ENCODE measurements at places on chromosomes 3 and 15.
A peak's percentile ranks its signal among the peaks of the same experiment; 100 is the strongest.

DNA sequence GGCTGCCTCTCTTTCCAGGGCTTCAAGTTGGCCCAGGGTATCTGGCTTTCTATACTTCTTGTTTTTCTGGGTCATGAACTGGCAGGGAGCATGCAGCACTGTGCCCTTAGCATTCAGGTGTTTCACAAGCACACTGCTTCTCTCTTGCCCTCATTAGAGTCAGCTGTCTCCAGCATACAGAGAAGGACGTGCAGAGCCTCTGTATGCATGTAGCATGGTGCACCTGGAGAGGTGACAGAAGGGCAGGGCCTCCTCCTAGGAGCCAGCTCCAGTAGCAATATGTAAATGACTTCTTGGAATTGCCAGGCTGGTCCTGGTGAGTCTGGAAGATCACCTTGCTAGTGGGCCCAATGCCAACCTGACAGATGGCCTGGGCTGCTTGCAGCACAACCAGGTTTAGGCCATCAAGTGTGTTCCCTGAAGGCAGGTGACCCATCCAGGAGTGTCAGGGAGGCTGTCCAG, 44.8 kb upstream of the ATP2C1 start:
- DNase-seq, result no peak

DNA sequence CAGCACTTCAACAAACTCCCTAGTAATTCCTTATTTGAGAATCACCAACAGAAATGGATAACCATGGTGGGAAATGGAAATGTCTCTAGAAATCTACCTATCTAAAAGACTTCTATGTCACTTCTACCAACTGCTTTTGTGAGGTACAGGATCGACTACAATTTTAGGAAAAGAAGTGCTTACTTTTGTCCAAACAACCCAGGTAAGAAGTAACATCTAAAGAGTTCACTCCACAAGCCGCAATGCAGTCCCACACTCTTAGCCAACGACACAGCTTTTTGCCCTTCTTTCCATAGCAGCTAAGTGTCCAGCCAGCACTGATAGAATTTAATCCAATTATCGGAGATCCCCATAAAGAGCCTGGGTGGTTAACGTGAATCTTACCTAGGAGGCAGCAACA, 28.1 kb downstream of the ANXA2 start:
- DNase-seq, result no peak

GRCh38 chr3:23219117-23219516, 16.0 kb downstream of the UBE2E2 start:
- no peak for DNase-seq

- DNase-seq, result no peak
These were observed 207.7 kb upstream of the PDZRN3 start for GRCh38 chr3:73832426-73832825.

DNA sequence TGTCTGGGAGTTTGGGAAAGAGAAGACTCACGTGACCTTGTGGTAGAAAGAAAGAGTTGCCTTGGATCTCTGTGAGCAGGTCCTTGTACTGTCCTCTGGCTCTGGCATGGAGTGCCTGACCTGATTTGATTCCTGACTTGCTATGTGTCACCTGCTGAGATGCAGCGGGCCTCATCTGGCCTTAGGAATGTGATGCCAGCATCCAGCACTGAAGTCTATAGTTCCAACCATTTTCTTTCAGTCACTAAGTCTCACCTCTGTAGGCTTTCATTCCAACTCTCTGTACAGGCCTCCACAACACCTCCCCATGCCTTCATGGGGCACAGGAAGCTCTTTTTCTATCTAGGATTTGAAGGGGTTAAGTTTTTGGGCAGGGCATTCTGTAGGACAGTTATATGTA, 12.1 kb upstream of the OXSR1 start:
- no peak for DNase-seq

DNA sequence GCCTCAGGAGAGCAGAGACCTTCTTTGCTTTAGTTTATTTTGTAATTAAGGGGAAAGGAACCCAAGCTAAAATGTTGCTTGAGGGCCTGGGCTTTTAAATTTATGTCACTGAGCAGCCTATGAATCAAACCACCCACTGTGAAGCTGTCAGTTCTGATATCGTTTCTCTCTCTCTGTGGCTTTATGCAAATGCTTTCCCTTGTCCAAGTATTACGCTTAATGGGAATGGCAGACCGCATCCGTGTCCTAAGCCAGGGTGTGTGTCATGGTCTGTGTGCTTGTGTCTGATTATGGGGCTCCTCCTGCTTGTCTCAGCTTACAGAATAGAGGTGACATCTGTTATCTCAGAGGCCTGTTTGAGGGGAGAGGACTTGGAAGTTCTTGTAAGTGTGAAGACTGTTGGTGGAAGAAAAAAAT, 82.4 kb downstream of the EBLN2 start:
- no peak for DNase-seq

DNA sequence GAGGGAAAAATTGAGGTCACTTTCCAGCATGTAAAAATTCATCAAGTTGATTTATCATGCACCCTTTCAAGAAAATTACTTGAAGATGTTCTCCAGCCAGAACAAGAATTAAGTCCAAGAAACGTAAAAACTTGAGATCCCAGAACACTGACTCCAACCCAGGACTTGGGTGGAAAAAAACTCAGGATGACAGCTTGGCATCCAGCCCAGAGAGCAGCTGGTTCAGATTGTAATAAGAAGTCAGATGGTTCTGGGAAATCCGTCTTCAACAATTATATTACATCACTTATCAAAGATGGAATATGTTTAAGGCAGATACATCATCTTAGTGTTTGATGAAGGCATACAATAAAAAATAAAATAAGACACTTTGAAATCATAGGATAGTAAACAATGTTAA, 23.0 kb upstream of the DNAJC13 start:
- no peak for DNase-seq

DNA sequence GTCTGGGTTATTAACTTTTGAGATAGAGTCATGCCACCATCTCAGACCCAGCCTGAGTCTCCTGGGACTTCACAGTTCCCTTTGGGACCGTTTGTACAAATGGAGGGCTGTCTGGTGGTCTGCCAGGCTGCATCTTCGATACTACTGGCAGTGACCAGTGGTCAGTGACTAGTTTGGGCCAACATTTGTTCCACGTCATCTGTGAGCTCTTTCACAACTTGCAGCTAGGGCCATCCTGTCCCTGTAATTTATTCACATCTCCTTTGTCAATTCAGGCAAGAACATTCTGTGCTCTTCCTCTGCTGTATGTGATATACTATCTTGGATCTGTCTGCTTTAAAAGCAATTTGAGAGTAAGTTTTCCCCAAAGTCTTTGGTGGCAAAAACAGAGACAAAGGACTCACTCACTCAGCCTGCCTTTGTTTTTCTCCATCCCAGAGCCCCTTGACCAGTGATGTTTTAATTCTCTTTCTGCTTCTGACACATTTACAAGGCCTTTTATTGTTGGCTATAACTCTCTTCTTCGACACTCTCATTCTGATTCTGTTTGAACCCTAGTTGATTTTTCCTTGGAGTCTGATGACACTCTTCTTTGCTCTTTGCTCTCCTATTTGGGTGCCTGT, 353.4 kb downstream of the EPHB1 start:
- DNase-seq, result peak; percentile 78

DNA sequence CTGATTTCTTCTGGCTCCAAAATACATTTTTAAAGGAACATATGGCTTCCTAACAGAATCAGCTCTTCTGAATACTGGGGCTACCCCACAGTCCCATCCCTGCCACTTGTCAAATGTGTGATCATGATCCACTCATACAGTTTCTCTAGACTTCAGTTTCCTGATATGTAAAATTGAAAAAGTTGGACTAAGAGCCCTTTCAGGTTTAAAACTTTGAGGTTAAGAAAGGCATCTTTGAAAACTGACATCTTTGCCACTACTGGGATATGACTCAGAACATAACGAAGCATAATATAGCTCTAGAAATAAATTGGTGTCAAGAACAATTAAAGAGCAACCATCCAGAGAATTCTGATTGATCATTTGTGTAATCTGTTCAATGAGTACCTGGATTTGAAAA, 248.3 kb downstream of the IL5RA start:
- no peak for DNase-seq

- DNase-seq, result no peak
These were observed 20.1 kb upstream of the PRR20G start for GRCh38 chr3:127307916-127308315.

DNA sequence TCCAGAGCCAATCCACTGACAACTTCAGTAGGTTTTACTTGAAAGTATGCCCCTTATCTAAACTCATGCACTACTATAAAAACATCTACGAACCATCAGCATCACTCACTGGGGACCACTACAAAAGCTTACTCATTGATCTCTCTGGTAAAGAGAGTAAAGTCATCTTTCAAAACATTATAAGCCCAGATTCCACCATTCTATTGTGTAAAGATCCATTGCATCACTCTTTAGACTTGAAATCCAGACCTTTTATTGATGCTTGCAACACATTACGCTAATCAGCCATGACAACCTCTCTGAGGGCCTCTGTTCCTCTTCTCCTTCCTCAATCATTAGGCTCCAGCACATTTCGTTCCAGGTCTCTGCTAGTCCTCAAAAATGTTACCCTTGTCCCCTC, 248.9 kb upstream of the WNT5A start:
- no peak for DNase-seq

GRCh38 chr15:65372787-65373067, 5.1 kb downstream of the IGDCC3 start:
- no peak for DNase-seq

DNA sequence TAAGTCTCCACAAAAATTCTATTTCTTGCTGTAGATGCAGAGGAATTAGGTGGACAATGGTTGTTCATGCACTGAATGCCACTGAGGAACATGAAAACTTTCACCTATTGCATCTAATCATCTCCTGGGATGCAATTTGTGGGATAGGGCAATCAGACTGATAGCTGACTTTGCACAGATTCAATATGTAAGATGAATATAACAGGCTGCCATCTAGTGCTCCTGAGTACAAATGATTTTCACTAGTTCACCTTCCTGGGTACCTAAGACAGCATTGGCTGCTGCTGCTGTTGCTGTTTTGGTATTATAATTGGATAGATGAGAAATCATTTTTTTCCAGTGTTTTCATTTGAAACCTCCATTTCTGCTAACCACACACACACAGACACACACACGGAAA, 19.7 kb downstream of the TIMMDC1 start:
- DNase-seq, result no peak

GRCh38 chr15:74752531-74752930, 3.9 kb downstream of the CYP1A2 start:
- no peak for DNase-seq

DNA sequence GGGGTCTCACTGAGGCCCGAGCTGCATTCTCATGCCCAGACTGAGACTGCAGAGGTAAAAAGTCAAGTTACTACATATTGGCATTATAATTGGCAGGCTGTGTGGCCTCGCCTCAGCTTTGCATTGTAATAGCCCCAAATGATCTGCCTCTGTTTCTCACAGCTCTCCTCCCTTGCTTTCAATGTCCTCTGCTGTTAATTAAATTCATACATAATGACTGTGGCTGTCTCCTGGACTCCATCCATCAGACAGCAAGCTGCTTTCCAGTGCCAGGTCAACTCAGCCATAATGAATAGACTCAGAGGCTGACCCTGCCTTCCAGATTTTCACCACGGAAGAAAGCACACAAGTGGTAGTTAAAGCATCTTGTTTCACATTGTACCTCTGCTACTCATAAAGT, 7.6 kb upstream of the RTP4 start:
- DNase-seq, result no peak

DNA sequence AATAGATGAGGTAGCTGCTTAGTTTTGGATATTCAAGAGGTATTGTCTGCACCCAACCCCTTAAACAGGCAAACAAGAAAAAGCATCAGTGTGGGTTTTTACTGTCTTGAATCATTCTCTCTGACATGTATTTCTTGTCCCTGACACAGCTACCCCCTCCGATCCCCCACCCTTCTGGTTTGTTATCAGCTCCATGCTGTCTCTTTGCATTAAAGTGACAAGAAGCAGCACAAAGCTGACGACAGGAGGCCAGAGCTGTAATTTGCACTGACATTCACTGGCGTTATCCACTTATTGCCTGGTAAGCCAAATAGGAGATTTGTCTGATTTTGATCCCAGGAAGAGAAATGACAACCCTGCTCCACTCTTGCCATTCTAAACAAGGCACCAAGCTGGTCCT, 83.3 kb upstream of the SNRK start:
- no peak for DNase-seq

DNA sequence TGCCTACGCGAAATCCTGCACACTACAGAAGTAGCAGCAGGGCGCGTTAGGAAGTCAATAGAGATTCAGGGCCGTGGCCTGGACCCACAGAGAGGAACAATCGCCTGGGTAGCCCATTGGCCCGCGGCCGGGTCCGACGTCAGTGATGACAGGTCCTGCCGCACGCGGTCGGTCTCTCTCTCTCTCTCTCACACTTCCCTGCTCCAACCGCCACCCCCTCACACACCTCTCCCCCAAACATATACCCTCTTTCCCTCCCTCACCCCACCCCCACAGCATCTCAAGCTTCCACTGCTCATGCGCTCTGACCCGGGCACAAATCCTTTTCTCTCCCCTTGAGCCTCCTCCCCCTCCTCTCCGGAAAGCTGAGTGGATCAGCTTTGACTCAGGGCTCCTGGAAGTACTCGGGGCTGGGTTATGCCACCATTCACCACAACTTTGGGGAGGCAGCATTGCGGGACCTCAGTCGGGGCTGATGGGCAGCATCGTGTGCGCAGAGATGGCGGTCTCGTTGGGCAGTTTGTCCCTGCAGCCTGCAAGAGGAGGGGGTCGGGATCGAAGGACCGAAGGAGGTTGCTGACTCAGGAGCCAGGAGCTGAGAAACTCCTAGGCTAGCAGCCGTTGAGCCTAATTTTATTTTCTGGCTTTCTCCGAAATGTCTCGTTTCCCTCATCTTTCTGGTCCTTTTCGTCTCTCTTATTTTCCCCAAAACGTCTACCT, 9.0 kb downstream of the ZIC4 start:
- DNase-seq, result peak; percentile 66

GRCh38 chr3:14570864-14571263, 30.7 kb upstream of the GRIP2 start:
- DNase-seq, result no peak

- no peak for DNase-seq
These were observed 112.0 kb downstream of the LIPC start for GRCh38 chr15:58543664-58544335.

DNA sequence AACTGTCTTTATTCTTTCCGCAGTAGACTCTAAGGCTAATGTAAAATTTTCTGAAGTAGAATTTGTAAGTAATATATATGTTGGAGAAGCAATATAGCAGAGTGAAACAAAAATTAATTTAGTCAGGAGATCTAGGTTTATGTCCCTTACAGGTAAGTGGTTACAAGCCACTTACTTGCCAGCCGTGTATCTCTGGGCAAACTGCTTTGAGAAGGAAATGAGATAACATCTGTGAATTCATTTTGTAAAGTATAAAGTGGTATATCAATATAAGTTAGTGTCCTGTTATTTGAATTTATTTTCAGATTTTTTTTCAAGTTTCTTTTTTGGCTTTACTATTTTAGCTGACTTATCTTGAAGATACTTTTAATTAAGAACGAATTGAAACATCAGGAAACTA, 5.5 kb downstream of the DAZL start:
- DNase-seq, result no peak

GRCh38 chr3:138434875-138435772, 708 bp downstream of the ESYT3 start:
- DNase-seq, result no peak

GRCh38 chr15:77639431-77639830, 6.7 kb upstream of the LINGO1 start:
- no peak for DNase-seq

- peak; percentile 56 for DNase-seq
These were observed 112.2 kb upstream of the PLXNA1 start for GRCh38 chr3:126870608-126871210.

All from coronary artery (tissue), 2 donors.